SHP77 (cell line): ENCODE measurements at places on chromosomes 12 and 14.

DNA sequence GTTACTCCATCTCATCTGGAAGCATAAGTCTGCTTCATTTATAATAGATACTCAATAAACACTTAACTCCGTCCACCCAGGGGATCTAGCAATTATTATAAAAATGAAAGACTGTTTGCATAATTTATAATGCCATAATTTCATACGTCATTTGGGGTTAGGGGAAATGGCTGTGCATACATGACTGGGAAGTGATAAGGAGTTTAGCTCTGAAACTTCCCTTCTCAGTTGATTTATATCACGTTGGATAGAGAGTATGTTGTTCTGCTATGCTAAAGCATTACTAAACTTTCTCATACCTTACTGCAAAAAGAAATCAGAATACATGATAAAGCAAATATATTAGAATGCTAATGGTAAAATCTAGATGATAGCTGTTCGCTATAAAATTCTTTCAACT lies 90.4 kb upstream of the DYNC1H1 start:
- no peak for DNase-seq

GRCh38 chr14:57918791-57919190 lies 52.9 kb upstream of the SLC35F4 start:
- DNase-seq, result no peak

DNA sequence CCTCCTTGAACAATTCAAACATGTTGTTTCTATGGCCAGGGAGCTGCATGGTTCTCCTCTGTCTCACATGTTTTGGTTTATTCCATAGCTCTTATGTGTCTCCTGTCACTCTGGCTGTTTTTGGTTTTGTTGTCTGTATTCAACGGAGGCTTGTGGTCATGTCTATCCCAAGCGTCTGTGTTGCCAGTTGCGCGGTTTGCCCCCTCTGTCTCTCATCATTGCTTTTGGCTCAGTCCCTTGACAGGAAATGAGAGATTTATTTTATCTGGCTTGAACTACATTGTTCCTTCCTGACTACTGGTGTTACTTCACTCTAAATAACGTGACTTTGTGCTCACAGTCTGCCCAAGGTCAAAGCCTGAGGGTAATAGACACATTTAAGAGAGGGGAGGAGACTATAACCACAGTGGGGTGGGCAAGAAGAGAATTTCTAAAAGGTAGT lies 96.4 kb upstream of the SOX5 start:
- no peak for DNase-seq

- no peak for DNase-seq
Measured at GRCh38 chr12:64991121-64991611, 129.9 kb downstream of the WIF1 start.

DNA sequence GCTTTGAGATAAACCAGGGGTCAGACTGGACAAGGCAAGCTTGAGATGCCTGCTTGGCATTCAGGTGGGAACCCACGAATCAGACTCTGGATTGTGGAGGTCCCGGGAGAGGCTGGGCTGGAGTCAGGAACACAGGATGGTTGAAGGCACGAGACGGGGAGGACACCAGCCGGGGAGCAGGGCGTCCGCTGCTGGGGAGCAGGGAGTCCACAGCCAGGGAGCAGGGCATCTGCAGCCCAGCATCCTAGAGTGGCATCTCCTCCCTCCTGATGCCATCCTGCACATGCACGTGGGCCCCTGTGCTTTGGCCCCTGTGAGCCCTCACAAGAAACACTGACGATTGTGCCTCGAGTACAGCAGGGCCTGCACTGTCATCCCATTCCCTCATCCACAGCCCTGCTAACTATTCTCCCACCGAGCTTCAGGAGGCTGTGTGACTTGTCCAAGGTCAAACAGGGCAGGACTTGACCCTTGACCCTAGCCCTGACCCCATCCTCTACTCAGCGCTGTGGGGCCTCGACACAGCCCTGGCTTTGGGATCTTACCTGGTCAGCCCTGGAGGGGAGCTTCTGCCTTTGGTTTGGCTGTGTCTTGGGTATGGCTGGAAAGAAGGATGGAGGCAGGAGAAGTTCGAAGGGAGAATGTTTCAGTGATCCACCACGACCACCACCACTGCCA lies 45.1 kb downstream of the CFAP251 start:
- no peak for DNase-seq

- DNase-seq, result no peak
Measured at GRCh38 chr12:57816855-57817151, 1.7 kb downstream of the AVIL start.
